ENCODE measurements at places on chromosomes 1 and 21.

DNA sequence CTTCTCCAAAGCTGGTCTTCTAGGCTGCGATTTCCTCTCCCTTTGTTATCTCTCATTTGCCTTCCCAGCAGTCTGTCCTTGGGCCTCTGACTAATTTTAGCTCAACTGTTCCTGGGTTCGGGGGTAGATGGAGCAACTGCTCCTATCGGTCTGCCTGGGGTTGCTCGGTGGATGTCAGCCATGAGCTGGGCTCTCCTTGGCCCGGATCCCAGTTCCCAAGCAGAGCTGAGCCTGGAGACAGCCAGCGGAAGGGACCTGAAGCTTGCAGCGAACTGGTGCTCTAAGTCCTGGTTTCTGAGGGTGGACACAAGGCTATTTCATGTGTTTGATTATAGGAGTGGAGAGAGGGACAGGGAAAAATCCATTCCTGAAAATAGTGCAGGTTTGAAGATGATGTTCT is 423.0 kb downstream of the RPS6KC1 start:
- DNase-seq, result no peak

DNA sequence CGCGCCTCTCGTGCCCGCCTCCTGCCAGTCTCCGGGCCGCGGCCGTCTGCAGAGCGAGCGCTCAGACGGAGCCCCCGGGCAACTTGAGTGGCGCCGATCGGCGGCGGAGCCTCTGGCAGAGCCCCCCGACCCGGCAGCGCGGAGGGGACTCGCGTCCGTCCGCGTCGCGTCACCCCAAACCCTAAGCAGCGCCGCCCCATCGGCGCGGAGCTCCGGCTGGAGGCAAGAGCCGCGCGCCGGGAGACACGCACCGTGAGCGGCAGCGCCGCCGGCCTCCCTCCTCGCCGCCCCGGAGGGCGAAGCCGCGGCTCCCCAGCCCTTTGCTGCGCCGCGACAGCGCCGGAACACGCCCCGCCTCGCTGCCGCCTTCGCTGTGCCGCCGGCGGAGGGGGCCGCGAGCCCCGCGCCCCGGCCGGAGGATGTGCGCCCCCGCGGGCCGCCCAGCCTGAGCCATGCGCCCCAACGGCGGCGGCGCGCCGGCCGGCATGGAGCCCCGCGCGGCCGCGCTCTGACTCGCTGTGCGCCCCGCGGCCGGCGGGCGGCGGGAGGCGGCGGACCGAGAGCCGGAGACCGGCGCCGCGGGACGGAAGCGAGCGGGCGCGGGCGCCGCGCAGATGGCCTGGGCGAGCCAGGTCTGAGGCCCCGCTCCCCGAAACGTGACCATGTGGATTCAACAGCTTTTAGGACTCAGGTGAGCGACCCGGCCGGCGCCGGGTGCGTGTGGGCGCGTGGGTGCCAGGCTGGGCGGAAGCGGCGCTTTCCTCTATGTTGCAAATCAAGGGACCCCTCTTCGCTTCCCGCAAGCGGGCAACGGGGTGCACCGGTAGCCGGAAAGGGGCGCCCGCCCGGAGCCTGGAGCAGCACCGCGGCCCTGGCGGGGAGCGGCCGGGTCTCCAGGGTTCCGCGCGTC is 610 bp downstream of the AJAP1 start:
- no peak for DNase-seq

- DNase-seq, result no peak
Measured at GRCh38 chr1:246618240-246618808, 52.1 kb downstream of the CNST start.

DNA sequence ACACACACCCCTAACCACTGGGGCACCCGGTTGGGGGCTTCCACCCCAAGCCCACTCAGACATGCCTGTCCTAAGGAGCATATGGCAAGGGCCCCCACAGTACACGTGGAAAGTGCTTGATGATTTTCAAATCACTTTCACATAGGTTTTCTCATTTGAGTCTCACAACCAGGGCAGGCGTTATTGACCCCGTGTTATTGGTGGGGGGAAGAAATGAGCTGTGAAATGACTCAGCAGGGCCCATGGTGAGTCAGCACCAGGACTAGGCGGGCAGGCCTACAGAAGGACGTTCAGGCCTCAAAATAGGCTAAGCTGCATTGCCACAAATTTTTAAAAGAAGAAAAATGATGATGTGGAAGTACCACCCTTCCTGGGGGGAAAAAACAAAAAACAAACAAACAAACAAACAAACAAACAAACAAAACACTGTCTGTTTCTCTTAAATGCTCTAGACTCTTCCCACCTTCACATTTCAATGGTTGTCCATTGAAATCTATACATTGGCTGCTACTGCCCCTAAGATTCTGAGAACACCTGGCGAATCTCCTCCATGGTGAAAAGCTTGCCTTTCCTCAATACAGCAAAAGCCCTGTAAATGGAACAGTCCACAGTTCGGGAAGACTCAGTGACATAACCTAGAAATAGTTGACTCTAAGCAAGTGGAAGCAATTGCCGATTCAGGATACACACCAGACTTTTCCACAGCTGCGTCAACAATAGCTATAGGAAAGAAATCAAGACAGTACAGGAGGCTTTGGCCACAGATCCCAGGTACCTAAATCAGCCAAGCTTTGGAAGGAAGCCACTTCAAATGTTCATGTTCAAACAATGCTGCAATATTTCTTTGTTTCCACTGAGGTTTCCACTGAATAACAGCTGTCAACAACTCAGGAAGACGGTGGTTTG is 234.7 kb downstream of the TOMM20 start:
- peak; percentile 87 for DNase-seq

DNA sequence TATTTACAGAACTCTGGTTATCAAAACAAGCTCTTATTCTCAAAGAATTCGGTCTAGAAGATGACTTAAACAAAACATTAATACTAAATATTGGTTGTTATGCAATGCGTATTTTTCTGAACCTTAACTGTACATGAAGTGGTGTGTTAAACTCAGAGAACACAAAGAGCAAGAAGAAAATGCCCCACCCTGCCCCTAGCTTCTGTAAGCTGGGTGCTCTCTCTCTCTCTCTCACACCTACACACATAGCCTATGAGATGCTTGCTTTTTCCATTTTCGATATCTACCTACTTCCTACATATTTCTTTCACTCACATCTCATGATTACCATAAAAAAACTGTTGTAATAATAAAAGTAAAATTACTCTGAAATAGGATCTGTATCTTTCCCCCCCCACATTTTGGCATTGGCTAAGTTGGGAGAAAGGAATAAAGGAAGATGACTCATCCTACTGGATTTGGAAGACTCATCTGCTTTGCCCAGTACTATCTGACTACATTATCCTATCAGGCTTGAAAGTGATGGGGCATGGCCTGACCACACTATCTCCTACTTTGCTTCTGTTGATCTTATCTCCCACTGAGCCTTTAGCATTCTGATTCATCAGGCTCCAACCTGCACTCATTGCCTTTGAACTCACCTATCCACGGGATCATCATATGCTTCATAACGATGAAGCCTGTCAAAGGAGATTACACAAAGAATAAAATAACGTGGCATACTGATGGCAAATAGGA is 2.9 kb downstream of the CRYZ start:
- peak; percentile 84 for DNase-seq

DNA sequence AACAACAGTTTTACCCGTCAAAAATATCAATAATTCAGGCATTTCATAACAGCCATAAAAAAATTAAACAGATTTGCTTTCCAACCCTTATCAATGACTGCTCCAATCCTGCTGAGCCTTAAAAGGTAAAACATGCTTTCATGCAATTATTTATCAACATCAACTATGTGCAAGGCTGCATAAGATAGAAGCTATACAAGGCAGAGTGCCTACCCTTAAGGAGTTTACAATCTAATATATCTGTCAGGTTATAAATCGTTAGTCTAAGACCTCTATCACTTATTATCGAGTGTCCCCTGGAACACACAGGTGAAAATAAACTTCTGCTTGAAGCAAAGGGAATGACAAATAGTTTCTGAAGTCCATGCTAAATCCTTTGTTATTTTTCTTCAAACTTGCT is 1.8 kb downstream of the ERRFI1 start:
- DNase-seq, result no peak

GRCh38 chr1:185672719-185673360 is 61.4 kb upstream of the HMCN1 start:
- DNase-seq, result no peak

GRCh38 chr21:40733024-40733397 is 113.9 kb downstream of the DSCAM start:
- DNase-seq, result no peak

GRCh38 chr1:232812560-232812959 is 7.3 kb downstream of the MAP10 start:
- DNase-seq, result no peak

DNA sequence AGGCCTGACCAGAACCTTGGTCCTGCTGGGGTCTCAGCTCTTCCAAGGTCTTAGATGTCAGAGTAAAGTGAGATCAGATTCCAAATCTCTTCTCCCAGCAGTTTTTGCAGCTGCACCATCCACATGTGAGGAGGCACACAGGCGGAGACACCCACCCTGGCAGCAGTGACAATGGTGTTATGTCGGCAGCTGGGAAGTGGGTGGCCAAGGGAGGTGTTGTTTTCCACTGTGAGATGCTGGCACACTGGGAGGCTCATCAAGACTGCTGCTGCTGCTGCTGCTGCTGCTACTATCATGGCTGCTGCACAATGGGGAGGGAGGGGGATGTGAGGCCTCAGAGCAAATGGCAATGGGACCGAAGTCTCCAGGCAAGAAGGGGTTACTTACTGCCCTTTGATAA is 23.6 kb downstream of the CAMK2N1 start:
- DNase-seq, result no peak

GRCh38 chr1:185693654-185694053 is 40.5 kb upstream of the HMCN1 start:
- DNase-seq, result no peak

DNA sequence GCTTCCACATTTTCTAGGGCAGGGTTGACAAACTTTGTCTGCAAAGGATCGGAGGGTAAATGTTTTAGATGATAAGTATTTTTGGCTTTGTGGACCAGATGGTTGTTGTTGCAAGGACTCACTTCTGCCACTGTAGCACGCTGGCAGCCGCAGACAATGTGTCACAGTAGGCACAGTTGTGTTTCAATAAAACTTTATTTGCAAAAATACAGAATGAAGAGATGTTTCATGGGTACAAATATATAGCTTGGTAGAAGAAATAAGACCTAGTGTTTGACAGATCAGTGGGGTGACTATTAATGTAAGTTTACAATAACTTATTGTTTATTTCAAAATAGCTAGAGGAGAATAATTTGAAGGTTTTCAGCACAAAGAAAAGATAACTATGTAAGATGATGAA is 127.8 kb downstream of the GRIK3 start:
- DNase-seq, result no peak

- DNase-seq, result no peak
Measured at GRCh38 chr21:44739316-44739715, 27.9 kb upstream of the TSPEAR start.

DNA sequence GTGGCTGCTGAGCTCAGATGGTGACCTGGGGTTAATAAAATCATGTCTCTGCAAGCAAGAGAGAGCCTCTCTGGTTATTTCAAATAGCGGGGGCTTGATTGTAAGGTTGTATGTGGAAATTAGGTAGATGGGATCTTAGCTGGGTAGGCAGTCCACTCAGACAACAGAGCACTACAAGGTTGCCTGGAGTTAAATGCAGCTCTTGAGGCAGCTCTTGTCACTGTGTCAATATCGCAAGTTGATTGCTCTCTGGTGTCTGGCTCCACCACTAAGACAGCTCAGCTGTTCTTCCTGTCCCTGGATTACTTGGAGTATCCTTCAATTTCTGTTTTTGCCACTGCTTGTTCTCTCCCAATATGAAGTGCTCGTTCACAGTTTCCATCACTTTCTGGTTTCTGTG is 93.8 kb downstream of the C21orf91 start:
- no peak for DNase-seq

DNA sequence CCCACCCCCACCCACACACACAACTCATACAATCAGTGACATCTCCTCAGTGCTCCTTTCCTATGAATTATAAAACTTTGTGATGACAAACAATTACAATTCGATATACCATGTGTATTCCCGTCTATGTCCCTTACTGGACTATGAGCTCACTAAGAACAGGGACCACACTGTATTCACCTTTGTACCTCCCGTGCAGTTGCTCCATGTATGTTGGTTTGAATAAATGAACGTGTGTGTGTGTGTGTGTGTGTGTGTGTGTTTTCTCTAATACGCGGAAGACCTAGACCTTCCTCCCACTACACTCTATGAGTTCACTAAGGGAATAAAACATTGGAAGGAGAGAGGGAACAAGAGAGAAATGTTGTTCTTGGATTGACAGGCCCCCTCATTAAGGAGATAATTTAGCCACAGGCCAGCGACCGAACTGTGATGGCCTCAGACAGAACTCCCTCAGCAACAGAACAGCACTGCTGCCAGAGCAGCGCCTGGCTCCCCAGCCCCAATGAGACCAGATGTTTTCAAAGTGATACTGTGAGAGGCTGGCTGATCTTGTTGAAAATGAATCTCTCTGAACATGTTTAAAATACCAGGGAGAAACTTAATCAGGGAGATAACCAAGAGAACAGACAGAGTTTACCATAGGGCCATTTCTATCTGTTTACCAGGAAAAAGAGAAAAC is 21.7 kb downstream of the BCAR3 start:
- peak; percentile 25 for DNase-seq

- no peak for DNase-seq
Measured at GRCh38 chr1:94768036-94768435, 52.1 kb upstream of the SLC44A3 start.

DNA sequence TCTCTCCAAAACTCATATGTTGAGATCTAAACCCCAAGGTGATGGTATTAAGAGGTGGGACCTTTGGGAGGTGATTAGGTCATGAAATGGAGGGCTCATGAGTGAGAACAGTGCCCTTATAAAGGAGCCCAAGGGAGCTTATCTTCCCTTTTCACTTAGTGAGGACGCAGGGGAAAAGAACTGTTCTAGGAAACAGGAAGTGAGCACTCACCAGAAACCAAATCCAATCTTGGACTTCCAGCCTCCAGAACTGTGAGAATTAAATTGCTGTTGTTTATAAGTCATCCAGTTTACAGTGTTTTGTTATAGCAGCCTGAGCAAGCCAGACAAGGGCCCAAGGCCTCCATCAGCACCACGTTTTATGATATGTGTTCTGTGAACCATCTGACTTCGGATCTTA is 60.3 kb upstream of the LRRC8D start:
- no peak for DNase-seq

GRCh38 chr1:227273557-227273956 is 44.7 kb downstream of the CDC42BPA start:
- peak; percentile 15 for DNase-seq

DNA sequence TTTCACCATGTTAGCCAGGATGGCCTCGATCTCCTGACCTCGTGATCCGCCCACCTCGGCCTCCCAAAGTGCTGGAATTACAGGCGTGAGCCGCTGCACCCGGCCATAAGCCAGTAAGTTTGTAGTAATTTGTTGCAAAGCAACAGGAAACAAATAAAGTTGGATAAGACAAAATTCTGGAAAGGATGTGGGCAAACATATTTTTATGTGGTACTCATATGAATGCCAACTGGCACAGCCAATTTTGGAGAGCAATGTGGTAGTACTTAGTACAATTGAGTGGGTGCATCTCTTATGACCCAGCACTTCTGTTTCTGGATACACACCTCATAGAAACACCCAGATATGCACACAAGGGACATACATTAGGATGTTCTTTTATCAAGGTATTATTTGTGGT is 8.4 kb upstream of the IL12RB2 start:
- no peak for DNase-seq

- DNase-seq, result peak; percentile 28
Measured at GRCh38 chr1:54439550-54440223, 33.5 kb upstream of the SSBP3 start.

- no peak for DNase-seq
Measured at GRCh38 chr21:17527711-17528110, 14.9 kb downstream of the CXADR start.
